CD4-positive, alpha-beta T cell treated with Interleukin-15 for 4 hours (primary cell): ENCODE measurements at places on chromosomes 4 and X.

GRCh38 chr4:56289934-56290333, 97.4 kb downstream of the AASDH start:
- no peak for DNase-seq

DNA sequence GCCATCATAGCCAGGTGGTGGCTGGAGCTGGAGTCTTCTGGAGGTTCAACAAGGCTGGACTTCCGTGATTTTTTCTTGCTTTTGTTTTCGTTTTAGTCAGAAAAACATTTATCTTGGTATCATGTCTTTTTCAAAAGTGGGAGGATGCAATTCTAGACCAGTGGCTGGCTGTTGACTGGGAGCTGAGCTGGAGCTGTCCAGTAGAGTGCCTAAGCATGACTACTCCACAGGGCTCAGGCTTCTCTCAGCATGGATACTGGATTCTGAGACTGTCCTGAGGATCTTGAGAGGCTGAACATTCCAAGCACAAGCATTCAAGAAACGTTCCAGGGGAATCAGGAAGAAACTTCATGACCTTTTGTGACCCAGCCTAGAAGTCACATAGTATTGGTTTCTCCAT, 598.1 kb downstream of the MID1IP1 start:
- DNase-seq: no peak

DNA sequence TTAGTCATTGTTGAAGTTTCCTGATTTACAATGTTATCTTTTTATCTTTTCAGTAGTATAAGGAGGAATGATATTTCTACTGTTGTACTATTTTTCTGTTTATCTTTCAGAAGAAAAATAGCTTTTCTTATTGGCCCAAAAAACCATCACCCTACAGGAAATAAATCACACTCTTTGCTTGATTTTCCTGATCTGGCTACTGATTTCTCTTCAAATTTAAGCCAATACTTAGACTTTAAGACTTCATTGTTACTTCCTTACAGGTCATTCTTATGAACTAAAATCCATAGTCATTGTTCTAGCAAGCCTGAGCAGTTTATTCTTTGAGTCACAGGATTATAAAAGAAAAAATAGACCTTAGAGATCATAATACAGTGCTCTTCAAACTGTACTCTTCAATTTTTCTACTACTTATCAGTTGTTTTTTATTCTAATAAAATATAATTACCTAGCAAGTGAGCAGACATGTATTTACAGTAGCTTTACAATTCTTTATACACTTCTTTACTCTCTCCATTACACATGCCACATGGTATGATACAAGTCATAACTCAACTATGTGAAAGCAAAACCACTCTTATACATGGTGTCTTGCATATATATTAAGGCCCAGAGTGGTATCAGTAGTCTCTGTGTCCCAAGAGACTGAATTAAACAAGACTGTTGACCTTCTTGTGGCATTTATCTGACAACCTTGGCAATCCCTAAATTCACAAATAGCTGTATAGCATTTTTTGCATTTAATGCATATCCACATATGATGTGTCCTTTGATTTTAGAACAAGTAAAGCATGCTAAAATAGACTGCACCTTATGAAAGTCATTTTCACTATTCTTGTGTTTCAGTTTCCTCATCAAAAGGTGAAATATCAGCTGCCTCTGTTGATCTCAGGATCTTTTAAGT, 47.9 kb downstream of the TET2 start:
- no peak for DNase-seq

- DNase-seq: peak; percentile 75
Measured at GRCh38 chr4:26885912-26886274, 25.3 kb downstream of the STIM2 start.

GRCh38 chrX:17377091-17377717, 2.2 kb downstream of the NHS start:
- no peak for DNase-seq

GRCh38 chrX:132692066-132692465, 203.2 kb upstream of the MBNL3 start:
- DNase-seq: no peak

- DNase-seq: no peak
Measured at GRCh38 chr4:71009086-71009485, 15.6 kb downstream of the DCK start.

- no peak for DNase-seq
Measured at GRCh38 chrX:64437665-64438064, 42.4 kb upstream of the MTMR8 start.

GRCh38 chrX:22323541-22323940, 50.8 kb downstream of the CBLL2 start:
- no peak for DNase-seq

DNA sequence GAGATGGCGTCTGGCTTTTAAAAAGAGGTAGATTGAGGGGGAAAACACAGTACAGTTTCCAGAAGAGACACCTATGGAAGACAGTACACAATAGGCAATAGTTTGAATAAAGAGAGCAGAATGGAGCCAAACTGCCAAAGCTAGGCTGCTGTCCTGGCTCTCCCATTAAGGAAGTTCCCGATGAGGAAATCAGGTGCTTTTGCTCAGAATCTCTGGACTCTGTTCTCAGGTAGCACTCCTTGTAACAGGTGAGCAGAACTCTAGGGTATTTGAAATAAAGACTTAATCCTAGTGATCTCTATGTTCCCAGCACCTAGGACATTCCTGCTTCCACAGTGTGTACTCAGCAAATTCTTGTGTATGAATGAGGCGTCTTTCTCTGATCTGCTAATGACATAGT, 1.6 kb downstream of the EGF start:
- DNase-seq: no peak

GRCh38 chr4:183960962-183961541, 55.9 kb downstream of the STOX2 start:
- no peak for DNase-seq

GRCh38 chrX:132068405-132068804, 45.3 kb downstream of the STK26 start:
- no peak for DNase-seq

GRCh38 chr4:18930487-18930886, 908.9 kb upstream of the LCORL start:
- DNase-seq: no peak

DNA sequence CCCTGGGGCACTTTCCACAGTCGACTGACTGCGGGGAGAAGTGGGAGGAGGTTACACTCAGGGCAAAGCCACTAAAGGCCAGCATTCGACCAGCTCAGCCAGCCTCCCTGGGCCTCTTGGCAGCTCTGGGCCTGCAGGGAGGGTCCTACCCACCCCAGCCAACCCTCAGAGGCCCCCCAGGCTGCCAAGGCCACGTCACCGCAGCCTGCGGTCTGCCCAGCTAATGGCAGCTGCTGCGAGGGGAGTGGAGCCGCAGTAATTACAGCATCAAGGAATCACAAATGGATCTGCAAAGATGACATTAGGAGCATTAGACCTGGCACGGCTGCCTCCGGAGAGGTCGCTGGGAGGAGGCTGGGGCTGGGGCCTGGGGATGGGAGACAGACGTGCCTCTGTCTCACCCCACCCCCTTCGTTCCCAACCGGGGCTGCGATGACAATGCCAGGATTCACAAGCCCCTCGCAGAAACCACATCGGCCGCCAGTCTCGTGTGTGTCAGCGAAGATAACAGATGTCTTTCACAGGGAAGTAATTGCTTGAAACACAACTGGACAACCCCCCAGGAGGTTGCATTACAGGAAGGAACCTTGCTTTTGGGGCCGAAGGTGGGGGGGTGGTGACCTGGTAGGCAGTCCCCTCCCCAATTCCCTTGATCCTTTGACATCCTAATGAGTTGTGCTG, 367.6 kb downstream of the BCOR start:
- no peak for DNase-seq

GRCh38 chrX:148161701-148162100, 180.6 kb downstream of the FMR1NB start:
- DNase-seq: no peak

DNA sequence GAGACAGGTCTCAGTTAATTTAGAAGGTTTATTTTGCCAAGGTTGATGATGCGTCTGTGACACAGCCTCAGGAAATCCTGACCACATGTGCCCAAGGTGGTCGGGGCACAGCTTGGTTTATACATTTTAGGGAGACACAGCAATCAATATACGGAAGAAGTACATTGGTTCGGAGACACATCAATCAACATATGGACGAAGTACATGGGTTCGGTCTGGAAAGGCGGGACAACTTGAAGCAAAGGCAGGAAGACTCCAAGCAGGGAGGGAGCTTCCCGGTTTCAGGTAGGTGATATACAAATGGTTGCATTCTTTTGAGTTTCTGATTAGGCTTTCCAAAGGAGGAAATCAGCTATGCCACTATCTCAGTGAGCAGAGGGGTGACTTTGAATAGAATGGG, 225.2 kb upstream of the ZFP42 start:
- DNase-seq: no peak

DNA sequence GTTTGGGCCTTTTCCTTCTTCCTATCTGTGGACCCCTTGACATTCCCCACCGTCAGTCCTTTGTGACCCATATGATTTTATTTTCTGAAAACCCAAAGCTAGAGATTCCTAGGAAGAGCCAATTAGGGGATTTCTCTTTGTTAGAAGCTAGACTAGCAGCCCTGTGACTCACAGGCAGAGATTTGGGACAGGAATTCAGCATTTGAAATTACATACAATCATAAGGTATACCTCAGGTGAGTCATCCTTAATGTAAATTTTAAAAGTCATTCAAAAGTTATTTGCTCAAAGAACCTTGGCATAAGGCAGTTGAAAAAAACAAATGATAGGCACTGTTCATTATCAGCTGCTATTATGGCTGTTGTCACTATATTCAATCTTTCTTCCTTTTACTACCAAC, 40.6 kb downstream of the USP26 start:
- no peak for DNase-seq

- no peak for DNase-seq
Measured at GRCh38 chr4:102678695-102679335, 82.0 kb downstream of the MANBA start.

DNA sequence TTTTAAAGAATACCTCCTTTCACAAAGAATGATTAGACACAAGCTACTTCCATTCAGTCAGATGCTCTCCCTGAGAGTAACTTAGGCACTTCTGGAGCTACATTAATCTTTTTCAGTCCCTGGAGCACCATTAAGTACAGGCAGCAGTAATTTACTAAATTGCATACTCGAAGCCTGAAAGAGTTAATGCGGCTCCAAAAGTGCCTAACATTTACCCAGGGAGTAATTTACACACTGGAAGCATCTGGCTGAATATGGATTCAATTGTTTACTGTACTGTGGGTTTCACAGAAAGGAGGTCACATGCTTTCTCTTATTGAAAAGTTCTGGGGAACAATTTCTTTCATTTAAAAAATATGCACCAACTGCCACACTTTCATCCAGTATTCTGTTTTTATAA, 260.8 kb upstream of the TENM3 start:
- DNase-seq: no peak

GRCh38 chr4:139242511-139243051, 37.4 kb downstream of the MGARP start:
- DNase-seq: no peak

- DNase-seq: no peak
Measured at GRCh38 chr4:147594107-147594506, 23.1 kb upstream of the TMEM184C start.

DNA sequence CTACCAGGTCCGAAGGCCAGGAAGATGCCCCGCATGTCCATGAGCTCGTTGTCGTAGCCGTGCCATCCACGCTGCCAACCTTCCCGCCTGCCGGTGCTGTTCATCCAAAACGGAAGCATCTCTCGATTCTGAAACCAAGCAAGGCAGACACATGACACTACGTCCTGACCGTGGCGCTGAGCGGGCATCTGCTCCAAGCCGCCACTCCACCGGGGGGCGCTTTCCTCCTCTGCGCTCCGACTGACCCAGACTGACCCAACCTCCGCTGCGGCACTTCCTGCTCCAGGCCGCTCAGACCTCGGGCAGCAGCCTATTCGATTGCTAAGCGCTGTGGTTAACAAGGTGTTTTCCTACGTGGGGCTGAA, 120.5 kb downstream of the ENPP6 start:
- no peak for DNase-seq

- no peak for DNase-seq
Measured at GRCh38 chr4:31803526-31804195, 1083.5 kb downstream of the PCDH7 start.

- no peak for DNase-seq
Measured at GRCh38 chr4:57132743-57133137, 22.6 kb upstream of the IGFBP7 start.

- no peak for DNase-seq
Measured at GRCh38 chrX:148682206-148682605, 181.8 kb downstream of the AFF2 start.

GRCh38 chrX:148536961-148537360, 36.5 kb downstream of the AFF2 start:
- DNase-seq: no peak

GRCh38 chrX:10884246-10884645, 226.9 kb upstream of the HCCS start:
- no peak for DNase-seq
